ENCODE measurements at places on chromosomes 13 and 19. TPM values are rescaled to one million over a fixed set of nuclear protein-coding genes. Genes with fewer than 3 reads are reported as not detected.

RNASEH2B gene
- 19.0 TPM for total RNA-seq

SLC17A7 gene
- total RNA-seq, result 0.17 TPM

ZNF491 gene
- total RNA-seq, result 3.0 TPM

PLVAP gene
- total RNA-seq, result 0.20 TPM

TTC9B gene
- total RNA-seq, result not detected

CELF5 gene
- total RNA-seq, result not detected

SMIM24 gene
- not detected for total RNA-seq

Data from smooth muscle cell of the pulmonary artery (primary cell).